ENCODE measurements at places on chromosomes 12 and 14. TPM values are rescaled to one million over a fixed set of nuclear protein-coding genes. Genes with fewer than 3 reads are reported as not detected.

RNASE3 gene
- total RNA-seq, result not detected

LGMN gene
- total RNA-seq, result 59.4 TPM

PTCSC3 gene
- total RNA-seq, result not detected

AMN gene
- 0.21 TPM for total RNA-seq

FAM222A gene
- total RNA-seq, result 6.9 TPM

CISTR gene
- not detected for total RNA-seq

ANO2 gene
- not detected for total RNA-seq

E2F7 gene
- 8.2 TPM for total RNA-seq

COL2A1 gene
- total RNA-seq, result not detected

SLC17A8 gene
- total RNA-seq, result not detected

PLCZ1 gene
- not detected for total RNA-seq

WSCD2 gene
- not detected for total RNA-seq

TAS2R9 gene
- not detected for total RNA-seq

FKBP3 gene
- 120 TPM for total RNA-seq

GZMB gene
- not detected for total RNA-seq
